ENCODE measurements at places on chromosomes 1 and 21.

DNA sequence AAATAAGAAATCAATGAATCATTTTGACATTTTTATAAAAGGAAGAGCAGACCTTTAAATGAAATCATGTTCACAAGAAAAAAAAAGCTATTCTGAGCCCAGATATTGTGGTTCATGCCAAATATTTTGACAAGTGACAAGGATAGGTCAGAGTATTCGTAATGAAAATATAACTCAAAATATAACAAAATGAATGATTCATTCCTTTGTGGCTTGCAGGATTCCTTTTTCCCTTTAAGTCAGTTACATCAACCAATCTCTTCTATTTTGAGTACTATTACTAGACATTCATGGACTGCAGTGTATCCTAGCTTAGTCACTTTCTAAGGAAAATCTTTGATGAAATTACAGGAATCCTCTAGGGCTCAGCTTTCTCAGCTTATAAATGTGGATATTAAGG lies 188.7 kb downstream of the COL11A1 start:
- no peak for DNase-seq

DNA sequence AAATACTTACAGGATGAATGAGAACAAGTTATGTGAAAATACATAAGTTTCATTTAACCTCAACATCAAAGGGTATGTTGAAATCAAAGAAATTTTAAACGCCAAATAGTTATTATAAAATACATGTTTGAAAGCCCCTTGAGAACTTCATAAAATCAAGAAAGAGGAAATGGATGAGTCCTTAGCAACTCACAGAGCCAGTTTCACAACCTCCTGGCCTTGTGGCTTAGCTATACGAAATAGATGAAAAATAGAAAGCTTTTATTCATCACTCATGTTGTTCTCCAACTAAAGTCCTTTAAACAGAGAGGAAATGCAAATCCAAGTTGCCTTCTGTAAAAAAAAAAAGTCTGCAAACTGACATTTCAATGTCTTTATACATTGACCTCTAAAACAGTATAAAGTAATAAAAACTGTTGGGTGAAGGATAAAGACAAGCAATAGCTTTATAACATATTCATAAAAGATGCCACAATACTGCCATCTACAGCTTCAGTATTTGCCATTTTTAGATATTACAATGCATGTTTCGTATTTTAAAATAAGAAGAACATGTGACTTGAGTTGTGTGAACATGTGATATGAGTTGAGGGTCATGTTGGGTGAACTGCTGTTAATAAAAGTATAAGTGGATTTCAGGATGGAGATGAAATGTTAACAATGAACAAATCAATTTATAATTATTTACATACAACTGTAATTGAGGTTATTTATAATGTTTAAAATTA lies 847.8 kb downstream of the MRPL39 start:
- no peak for DNase-seq

GRCh38 chr21:18174370-18174769 lies 70.3 kb upstream of the CHODL start:
- no peak for DNase-seq

- no peak for DNase-seq
Measured at GRCh38 chr1:196896355-196896754, 8.5 kb downstream of the CFHR4 start.

GRCh38 chr1:5349526-5349925 lies 642.7 kb downstream of the NPHP4 start:
- no peak for DNase-seq

DNA sequence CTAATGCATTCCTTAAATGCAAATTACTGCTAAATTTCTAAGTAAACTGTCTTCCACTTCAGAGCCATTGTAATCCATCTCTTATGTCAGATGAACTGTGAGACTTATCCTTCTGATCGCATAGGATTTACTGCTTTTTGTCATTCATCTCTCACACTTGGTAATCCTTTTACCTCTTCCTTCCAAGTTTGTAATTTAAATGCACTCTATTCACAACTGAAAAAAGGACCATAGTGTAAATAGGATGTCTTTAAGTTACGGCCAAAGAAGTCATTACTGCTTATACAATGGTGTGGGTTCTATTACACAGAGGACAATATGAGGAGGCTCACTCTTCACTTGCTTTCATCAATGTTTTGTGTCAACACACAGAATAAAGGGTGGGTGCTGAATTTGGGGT lies 393.3 kb downstream of the PTBP2 start:
- no peak for DNase-seq

GRCh38 chr1:152623203-152623844 lies 421 bp upstream of the LCE3A start:
- no peak for DNase-seq

GRCh38 chr1:100852976-100853375 lies 41.7 kb downstream of the EXTL2 start:
- DNase-seq: no peak

- no peak for DNase-seq
Measured at GRCh38 chr1:117110774-117111173, 10.8 kb downstream of the TRIM45 start.

GRCh38 chr1:63126104-63126503 lies 196.3 kb upstream of the FOXD3 start:
- no peak for DNase-seq

GRCh38 chr1:118339400-118340124 lies 154.5 kb upstream of the SPAG17 start:
- no peak for DNase-seq

- no peak for DNase-seq
Measured at GRCh38 chr1:100506217-100506616, 31.7 kb upstream of the GPR88 start.

DNA sequence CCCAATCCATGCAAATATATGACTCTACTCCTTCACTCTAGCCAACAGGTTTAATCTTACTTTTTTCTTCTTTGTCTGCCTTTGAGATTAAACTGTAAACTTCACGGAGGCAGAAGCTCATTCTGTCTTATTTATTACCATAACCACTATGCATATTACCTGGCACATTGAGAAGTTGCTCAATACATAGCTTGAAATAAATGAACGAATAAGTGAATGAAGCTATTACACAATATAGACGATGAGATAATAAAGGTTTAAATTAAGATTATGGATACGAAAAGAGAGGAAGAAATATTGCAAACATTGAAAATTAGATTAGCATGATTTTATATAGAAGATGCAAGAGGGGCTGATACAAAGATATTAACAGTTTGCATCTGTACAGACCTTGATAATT lies 385.1 kb downstream of the LTN1 start:
- DNase-seq: no peak

GRCh38 chr1:9753121-9753531 lies 70.6 kb downstream of the CLSTN1 start:
- no peak for DNase-seq

DNA sequence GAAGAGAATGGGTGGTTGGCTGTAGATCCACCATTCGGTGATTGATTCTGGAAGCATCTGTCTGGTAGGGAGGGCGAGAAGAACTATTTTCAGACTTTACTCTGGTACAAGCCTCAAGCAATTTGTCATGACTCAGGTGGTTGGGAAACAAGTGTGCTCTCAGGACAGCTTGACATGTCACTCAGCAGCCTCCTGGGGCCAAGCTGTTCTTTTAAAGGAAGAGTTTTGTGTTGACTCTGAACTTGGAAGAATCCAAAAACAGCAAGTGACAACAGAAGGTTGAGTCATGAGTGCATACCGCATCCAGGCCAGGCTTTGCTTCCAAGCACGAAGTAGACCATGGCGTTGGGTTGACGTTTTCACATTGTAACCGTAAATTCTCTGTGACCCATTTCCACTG lies 65.9 kb downstream of the CLIC6 start:
- no peak for DNase-seq

- no peak for DNase-seq
Measured at GRCh38 chr1:50416553-50417453, 6.4 kb downstream of the DMRTA2 start.

GRCh38 chr1:43235451-43236121 lies 34.2 kb upstream of the TMEM125 start:
- no peak for DNase-seq

GRCh38 chr1:121586369-121587229 lies 401.8 kb downstream of the SRGAP2C start:
- DNase-seq: no peak

- peak; percentile 16 for DNase-seq
Measured at GRCh38 chr1:178501705-178502329, 5.1 kb upstream of the CLEC20A start.

DNA sequence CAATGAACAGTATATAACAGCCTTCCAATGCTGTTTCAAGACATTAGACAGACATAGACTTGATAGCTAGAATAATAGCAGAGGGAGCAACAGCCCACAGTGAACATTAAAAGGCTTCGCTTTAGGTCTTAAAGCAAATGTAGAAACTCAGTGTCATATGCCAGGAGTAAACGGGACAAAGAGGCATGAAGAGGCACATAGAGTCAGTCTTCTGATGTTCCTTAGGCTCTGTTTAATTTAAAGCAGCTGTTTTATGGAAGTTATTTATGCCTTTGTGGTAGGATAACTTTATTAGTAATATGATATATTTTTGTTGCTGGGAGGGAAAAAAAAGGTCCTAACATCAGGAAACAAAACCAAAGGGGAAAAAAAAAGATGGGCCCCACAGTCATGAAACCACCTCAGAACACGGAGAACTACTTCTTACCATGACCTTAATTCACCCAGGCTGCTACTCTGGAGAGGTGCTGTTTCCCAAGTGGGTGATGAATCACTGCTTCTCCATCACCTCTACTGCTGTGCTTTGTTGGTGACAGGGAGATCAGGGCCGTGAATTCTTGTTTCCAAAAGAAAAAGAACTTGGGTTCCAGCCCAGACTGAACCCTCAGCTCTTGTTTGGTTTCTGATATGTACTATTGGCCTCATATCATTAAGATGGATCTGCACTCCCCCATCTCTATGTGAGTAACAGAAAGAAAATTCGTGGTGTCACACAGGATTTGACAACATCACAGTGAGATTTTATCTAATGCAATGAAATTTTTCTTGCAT lies 616.9 kb downstream of the KIF26B start:
- DNase-seq: no peak

- no peak for DNase-seq
Measured at GRCh38 chr1:215118081-215118480, 35.5 kb downstream of the KCNK2 start.

DNA sequence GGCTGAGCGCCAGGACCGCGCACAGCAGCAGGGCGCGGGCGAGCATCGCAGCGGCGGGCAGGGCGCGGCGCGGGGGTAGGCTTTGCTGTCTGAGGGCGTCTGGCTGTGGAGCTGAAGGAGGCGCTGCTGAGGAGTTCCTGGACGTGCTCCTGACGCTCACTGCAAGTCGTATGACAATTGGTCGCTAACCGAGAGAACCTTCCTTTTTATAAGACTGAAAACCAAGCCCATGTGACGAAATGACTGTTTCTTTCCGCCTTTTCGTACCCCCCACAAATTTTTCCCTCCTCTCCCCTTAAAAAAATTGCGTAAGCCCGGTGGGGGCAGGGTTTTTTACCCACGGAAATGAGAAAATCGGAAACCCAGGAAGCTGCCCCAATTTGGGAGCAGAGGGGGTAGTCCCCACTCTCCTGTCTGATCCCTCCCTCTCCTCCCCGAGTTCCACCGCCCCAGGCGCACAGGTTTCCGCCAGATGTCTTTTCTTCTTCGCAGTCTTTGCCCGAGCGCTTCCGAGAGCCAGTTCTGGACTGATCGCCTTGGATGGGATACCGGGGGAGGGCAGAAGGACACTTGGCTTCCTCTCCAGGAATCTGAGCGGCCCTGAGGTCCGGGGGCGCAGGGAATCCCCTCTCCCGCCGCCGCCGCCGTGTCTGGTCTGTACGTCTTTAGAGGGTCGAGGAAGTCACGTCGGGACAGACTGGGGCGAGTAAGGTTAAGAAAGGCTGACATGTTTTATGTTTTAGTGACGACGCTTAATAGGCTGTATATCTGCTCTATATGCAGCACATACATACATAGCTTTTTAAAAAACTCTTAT lies at the start of gene PTGS2:
Gene PTGS2, minus strand, starts transcription at position 179 of the 817 bp plus-strand sequence. Its CDS starts 133 bp downstream, at position 46.
- no peak for DNase-seq

All from stimulated activated CD8-positive, alpha-beta memory T cell treated with anti-CD3 and anti-CD28 coated beads, Interleukin-2, amount 100 ng/mL, for 1 hour (primary cell).